ENCODE measurements at places on chromosomes 11 and 22.

DNA sequence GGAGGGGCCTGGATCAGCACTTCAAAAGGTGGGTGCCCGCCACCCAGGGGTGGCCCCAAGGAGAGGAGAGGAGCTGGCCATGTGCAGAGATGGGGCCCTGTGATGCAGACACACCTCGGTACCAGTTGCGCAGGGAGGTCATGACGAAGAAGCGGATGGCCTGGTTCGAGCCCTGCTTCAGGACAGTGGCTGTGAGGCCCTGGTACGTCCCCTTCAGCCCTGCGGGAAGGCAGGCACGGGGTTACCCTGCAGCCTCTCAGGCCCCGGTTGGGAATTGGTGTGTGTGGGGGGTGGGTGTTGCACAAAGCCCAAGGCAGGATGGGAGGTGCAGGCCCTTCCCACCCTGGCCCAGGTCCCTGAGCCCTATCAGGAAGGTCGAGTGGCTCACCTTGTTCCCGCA is 1.8 kb downstream of the SLC25A1 start:
- no peak for DNase-seq

DNA sequence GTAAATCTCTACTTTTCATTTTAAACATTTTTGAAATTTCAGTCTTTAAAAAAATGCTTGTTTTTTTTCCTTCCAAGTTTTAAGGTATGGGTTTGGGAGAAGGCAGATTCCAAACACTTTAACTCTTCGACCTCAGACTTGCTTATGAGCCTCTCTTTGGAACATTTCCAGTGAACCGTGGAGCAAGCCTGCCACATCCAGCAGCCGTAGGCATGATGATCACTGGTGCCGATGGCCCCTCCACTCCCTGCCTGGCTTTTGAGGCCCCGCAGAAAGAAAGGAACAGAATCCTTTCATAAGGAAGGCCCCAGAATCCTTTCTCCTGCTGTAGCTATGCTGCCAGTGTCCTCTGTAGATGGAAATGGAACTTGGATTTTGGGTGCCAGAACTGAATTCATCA is 50.7 kb downstream of the BMAL1 start:
- no peak for DNase-seq

- DNase-seq, result no peak
Observed at GRCh38 chr22:22609291-22609690, 35.1 kb upstream of the GGTLC2 start.

- no peak for DNase-seq
Observed at GRCh38 chr11:64629796-64630562, 39.0 kb downstream of the SLC22A12 start.

- DNase-seq, result no peak
Observed at GRCh38 chr22:28096161-28096560, 177.1 kb upstream of the PITPNB start.

DNA sequence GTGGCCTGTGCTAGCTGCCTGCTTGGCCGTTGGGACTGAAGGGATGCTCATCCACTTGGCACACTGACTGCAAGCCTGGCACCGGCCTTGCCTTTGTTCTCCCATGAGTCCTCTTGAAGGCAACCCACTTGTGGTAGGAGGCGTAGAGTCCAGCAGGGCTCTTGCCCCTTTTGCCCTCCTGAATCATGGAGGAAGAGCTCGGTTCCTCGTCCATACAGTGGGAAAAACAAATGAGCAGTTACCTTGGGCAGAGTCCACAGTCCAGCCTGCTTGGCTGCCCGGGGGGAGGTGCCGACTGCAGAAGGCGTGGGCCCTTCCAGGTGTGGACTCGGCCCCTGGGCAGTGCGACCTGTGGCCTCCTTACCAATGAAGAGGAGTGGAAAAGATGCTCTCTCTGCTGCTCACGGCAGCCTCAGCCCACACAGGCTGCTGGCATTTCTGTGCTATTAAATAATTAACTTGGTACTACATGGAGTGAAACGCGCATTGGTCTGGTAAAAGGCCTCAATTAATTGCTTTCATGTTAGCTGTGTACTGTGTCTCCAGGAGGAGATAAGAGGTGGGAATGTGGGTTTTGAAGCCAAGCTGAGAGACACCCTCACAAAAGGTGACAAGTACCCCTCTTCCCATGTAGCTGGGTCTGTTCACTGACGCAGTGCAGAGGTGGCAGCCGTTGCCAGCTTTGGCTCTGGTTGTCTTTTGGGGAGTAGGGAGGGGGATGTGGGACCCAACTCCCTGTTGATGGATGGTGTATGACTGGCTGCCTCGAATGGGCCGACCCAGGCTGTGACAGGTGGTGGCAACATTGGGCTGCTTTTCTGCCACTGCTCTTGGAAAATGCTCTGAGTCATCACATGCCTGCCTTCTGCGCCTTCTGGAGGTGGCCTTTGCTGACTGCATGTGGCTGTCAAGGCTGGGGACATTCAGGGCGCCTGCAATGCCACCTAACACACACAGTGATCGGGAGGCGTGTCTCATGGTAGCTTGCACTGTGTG is 26.8 kb upstream of the B3GAT1 start:
- DNase-seq, result peak; percentile 55

DNA sequence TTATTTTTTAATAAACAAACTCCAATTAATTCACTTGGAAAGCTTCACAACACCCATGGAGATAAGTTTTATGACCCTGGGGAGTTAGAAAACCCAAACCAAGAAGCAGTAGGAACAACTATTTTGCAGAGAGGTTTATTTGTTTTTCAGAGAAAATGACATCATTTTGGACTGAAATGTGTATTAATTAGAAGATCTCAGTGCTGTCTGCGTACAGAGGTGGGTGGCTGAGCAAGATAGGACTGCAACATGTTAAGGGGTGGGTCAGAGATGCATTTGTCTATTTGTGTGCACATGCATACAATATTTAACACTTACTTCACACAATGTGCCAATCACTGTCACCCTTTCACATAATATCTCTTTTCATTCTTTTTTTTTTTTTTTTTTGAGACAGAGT is 1.1 kb downstream of the SCGB1A1 start:
- no peak for DNase-seq

DNA sequence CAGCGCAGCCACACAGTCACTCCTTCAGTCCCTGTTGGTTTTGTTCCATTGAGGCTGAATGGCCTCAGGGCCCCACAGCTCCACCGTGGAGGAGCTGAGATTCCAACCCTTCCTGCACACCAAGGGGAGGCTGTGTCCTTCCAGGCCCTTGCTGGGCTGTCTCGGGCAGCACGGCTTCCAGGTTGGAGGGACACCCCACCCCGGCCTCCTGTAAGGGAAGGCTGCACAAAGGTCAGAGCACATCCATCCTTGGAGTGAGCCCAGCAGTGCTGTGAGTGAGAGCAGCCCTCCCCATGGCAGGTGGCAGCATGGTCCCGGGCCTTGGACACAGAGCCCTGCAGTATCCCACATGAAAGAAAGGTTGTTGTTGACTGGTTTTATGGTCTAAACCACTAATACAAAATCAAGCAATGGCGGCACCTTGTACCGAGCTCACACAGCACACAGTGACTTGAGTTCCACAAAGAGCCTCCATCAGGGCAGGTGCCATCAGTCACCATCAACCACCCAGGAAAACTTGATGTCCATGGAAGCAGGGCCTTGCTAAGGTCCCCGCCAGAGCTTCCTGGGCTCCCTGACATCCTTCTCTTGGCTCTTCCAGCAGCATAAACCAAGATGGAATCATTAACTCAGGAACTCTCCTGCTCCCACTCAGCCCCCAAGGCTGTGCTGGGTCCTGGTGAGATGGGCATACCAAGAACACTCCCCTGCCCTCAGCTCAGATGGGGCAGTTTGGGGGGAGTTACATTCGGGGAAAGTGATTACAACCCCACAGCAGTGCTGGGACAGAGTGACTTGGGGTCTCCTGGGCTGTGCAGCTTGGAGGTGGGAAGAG is 1500.4 kb downstream of the TBC1D22A start:
- DNase-seq, result no peak

DNA sequence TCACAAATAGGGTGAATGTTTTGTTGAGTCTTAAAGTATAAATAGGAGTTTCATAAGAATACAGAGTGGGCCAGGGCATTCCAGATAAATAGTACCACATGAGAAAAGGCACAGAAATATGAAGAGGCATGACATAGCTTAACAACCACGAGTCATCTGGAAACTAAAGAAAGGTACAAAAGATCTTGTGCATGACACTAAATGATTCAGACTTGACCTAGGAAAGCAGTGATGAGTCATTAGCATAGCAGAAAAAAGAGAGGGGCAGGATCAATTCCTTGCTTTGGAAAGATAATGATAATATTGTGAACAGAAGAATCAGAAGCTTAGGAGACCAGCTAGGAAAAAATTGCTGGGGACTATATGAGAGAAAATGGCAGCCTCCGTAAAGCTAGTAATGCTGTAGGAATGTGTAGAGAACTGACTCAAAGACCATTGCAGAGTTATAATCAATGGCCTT is 47.6 kb upstream of the FIBIN start:
- no peak for DNase-seq

GRCh38 chr11:106939157-106939556 is 79.1 kb downstream of the GUCY1A2 start:
- DNase-seq, result no peak

- no peak for DNase-seq
Observed at GRCh38 chr11:20093775-20094174, 66.5 kb downstream of the DBX1 start.

DNA sequence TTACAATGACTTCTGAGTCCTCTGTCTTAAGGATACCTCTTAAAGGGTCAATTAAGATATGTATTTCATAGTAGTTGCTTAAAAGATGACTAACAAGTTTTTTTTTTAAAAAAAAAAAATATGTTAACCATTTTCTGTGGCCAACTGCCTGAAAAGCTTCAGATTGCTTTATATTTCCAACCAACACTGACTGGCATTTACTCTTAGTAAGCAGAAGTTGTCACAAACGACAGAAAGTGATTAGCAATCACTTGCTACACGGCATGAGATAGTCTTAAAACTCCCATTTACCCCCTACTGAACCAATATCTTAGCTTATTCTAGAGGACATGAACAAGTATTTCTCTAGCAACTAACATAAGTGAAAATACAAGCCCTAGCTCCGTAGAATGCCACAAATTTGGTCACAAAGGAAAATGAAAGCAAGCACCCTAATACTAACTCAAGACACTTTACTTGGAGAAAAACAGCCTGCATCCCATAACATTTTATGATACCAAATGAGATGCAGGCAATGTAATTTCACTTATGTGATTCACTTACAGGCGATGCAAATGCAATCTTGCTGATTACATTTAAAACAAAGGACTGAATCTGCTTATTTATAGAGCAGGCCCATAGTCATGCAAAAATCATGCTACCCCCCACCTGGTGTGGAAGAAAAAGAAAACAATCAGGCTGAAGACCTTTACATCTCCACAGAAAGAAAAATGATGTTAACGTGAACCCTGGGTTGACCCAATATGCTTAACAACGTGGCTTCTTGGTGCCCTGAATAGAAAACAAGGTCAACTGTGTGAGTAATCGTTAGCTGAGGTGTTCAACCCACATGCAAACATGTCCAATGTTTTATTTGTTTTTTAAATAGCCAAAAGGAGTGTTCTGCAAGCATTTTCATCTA is 25.7 kb downstream of the MPPED2 start:
- no peak for DNase-seq

DNA sequence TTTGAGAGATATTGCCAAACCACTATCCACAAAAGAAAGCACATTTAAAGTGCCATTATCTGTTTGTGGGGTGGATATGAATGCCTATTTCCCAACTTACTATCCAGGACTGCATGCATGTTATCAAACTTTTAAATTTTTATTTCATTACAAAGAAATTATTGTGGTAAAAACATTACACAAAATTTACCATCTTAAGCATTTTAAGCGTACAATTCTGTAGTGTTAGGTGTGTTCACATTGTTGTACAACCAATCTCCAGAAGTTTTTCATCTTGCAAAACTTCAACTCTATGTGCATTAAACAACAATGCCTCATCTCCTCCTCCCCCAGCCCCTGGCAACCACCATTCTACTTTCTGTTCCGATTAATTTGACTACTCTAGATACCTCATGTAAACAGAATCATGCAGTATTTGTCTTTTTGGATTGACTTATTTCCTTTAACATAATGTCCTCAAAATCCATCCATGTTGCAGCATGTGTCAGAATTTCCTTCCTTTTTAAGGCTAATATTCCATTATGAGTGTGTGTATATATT is 17.6 kb upstream of the CD44 start:
- no peak for DNase-seq

- DNase-seq, result no peak
Observed at GRCh38 chr11:112206071-112206470, 20.2 kb upstream of the PTS start.

DNA sequence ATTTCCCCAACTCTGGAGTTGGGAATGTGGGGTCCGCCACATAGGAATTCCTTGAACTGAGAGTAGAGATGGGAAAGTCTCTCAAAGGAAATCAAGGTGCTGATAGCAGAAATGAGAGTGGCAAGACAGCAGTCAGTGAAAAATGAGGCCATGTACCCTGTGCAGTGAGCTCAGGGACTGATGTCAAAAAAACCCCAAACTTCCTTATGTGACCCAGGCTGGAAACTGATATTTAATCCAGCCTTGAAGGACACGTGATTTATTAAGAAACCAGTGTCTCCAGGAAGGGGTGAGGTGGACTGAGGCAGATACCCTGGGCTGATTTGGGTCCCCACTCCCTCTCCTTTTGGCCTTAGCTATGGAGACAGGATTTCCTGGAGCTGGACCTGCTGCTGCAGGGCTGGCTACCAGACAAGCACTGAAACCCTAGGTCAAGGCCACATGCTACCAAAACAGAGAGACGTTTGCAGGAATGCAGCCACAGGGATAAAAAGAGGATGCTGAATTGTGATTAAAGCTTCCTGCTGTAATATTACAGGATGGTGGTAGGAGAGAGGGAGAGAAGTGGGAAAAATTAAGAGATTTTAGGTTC is 25.3 kb upstream of the FCHSD2 start:
- DNase-seq, result no peak

DNA sequence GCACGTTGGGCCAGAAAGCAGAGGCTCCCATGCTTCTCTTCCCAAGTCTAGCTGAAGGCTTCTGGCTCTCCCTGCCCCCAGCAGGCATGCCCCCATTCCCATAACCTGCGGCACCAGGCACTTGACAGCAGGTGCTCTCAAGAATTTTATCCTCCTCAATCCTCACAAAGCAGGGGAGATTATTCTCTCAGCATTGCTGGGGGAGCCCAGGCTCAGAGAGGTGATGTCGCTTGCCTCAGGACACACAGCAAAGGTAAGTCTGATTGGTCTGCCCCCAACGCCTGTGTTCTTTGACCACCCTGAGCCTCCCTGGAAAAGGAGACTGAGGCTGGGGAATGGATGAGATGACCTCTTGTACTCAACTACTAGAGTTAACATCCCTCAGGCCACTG is 4.8 kb downstream of the TST start:
- DNase-seq, result no peak

GRCh38 chr11:73939096-73939495 is 11.7 kb upstream of the DNAJB13 start:
- no peak for DNase-seq

Measured in HT-29 (cell line).